Stimulated activated CD4-positive, alpha-beta T cell treated with anti-CD3 and anti-CD28 coated beads, Interleukin-4, amount 100 ng/mL, for 48 hours (primary cell): ENCODE measurements at places on chromosomes 12 and 14.

DNA sequence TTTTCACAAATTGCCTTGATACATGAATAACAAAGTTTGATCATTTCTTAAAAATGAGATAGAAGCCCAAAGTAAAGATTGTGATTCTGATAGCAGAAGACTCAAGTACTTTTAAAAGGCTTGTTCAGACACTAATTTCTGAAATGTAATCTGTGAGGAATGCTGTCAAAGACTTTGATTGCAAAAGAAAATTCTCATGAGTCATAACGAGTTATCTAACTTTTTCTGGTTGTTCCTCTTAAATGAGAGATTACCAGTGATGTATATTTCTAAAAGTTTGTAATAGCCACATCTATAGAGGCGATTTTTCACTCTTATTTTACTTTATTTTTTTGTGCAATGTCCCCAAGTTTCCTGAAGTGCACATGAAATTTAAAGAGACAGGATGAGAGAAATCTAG is 7.0 kb downstream of the PYGL start:
- no peak for DNase-seq

- no peak for DNase-seq
Measured at GRCh38 chr12:71626768-71627167, 36.9 kb downstream of the ZFC3H1 start.

DNA sequence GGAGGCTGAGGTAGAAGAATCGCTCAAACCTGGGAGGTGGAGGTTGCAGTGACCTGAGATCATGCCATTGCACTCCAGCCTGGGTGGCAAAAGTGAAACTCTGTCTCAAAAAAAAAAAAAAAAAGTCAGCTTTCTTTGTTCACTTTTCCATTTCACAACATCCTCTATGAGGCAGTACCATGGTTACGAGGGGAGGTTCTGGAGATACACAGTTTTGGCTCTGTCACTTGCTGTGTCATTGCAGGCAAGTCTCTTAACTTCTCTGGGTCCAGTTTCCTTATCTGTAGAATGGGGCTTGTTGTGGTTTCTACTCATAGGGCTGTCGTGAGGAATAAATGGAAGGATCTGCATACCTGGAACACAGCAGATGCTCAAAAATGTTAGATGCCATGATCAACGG is 75.6 kb upstream of the SLC24A4 start:
- DNase-seq: no peak

GRCh38 chr12:41289501-41289900 is 101.4 kb downstream of the PDZRN4 start:
- DNase-seq: no peak

DNA sequence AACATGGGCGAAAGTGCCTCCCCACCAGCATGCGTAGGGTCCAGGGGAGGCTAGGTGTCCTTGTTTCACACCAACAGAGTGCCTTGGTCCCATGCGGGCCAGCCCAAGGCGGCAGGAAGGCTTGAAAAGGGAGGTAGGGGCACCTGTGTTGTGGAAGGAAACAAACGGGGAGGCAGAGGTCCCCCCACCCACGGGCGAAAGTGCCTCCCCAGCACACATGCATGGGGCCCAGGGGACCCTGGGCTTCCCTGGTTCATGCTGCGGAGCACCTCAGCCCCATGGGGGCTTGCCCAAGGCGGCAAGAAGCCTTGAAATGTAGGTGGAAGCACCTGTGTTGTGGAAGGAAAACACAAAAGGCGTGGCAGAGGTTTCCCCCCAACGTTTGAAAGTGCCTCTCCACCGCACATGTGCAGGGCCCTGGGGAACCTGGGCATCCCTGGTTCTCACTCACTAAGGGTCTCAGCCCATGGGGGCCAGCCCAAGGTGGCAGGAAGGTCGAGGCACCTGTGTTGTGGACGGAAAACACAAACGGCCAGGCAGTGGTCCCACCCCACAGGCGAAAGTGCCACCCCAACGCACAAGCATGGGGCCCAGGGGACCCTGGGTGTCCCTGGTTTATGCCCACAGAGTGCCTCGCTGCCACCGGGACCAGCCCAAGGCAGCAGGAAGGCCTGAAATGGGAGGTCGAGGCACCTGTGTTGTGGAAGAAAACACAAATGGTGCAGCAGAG is 374.7 kb downstream of the ALG10 start:
- no peak for DNase-seq

GRCh38 chr12:24561882-24562770 is 386.8 kb downstream of the BCAT1 start:
- no peak for DNase-seq

DNA sequence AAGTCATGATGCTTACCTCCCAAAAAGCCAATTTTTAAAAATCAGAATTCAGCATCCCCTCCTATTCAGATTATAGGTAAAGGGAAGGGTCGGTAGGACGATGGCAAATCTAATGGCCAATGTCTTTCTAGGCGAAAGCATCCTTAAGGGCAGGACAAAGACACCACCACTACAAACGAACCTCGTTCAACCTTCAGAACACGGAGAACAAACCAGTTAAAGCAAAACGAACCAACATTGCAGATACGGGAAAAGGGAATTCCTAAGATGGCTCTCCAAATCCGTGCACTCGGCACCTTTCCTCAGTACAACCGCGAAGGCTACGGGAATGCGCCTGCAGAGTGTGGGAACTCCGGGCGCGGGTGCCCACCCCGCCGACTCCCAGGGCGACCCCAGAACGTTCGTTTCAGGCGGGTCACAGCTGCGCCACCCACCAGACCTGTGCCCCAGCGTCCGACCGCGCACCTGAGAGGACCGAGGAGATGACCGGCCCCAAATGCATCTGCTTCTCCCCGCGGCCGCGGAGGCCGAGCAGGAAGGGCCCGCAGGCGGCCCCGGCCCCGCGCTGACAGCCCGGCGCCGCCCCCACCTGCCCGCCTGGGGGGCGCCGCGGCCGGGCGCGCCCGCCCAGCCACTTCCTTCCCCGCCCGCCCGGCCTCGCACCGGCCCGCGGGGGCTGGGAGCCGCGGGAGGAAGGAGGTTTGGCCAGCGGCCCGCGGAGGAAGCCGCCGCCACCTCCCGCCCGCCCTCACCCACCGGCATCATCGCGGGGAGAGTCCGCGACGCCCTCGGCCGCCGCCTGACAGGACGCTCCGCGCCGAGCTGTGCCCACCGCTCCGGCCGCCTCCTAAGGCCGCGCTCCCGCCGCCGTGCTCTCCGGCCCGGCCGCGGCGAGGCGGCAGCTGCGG is 578 bp downstream of the PPP1R13B start:
- DNase-seq: no peak

- DNase-seq: no peak
Measured at GRCh38 chr12:78118486-78118885, 287.8 kb downstream of the NAV3 start.

DNA sequence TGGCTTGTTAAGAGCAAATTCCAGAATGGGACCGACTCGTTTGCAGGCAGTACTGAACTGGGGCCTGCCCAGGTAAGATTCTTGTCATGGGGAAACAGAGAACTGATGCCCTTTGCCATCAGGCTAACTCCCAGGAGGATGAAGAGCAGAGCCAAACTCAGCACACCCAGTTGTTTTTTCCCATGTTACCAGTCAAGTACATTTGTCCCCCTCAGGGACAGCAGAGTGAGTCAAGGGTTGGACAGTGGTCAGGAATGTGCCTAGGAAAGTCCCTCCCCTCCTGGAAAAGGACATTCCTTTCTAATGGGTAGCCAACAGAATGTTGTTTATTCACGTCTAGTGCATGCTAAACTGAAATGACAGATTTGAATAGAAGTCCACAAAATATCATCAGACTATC is 1.6 kb downstream of the ART4 start:
- DNase-seq: no peak

DNA sequence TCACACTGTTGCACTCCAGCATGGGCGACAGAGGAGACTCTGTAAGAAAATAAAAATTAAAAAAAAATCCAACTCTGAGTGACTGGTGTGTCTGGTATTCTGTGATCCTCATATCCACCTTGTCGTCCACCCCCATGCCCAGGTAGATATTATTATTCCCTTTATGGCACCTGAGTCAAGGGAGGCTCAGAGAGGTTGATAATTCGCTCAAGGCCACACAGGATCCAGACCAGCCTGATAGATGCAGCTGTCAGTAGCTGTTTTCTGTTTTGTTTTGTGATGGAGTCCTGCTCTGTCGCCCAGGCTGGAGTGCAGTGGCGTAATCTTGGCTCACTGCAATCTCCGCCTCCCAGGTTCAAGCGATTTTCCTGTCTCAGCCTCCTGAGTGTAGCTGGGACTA is 14.8 kb upstream of the FAM222A start:
- DNase-seq: no peak

DNA sequence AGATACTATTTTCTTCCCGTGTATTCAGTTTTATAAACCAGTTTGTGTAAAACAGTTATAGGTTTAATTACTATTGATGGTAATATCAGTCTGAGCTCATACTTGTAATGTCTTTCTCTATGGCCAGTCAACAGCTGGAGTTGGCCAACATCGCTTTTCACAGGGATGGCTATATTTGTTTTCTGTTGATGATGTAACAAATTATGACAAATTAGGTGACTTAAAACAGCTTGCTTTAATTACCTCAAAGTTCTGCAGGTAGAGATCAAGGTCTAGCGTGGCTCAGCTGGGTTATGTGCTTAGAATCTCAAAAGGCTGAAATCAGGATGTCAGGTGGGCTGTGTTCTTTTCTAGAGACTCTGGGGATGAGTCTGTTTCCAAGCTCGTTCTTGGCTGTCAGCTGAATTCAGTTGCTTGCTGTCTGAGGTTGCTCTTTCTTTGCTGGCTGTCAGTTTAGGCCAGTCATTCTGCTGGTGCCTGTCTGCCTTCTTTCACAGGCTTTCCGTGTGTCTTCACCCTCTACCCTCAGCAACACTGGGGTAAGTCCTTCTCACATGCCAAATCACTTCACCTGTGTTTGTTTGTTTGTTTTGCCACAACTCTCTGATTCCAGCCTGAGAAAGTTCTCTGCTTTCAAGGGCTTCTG is 370.2 kb upstream of the E2F7 start:
- DNase-seq: no peak
